Astrocyte of the cerebellum (primary cell): ENCODE measurements at places on chromosomes 3 and 15.

- DNase-seq, result no peak
These were observed 40.6 kb downstream of the ARNT2 start for GRCh38 chr15:80444680-80445251.

- DNase-seq, result peak; percentile 19
These were observed 45.3 kb downstream of the ROPN1B start for GRCh38 chr3:126014252-126014651.

GRCh38 chr3:33826206-33826605 lies 27.8 kb downstream of the PDCD6IP start:
- no peak for DNase-seq

DNA sequence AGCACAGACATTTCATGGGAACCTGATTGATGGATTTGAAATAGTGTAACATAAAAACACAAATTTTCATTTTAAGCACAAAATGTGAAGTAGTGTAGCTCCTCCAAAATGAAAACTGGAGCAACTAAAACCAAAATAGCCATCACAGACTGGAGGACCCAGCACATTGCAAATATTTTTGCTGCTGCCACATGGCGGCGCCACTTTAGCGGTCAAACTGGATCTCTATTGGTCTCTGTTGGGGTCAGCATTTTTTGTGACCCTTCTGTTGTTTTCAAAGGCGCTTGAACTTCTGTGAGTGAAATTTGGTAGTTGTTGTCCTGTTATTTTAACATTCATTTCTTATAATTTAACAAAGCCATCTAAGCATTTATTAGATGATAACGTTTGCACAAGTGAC lies 259.9 kb downstream of the IL20RB start:
- no peak for DNase-seq

- DNase-seq, result peak; percentile 41
These were observed 225.8 kb upstream of the UMPS start for GRCh38 chr3:124504332-124505059.

GRCh38 chr3:50454481-50455070 lies 48.9 kb downstream of the CACNA2D2 start:
- no peak for DNase-seq

GRCh38 chr3:15204005-15204404 lies 2.0 kb upstream of the CAPN7 start:
- DNase-seq, result no peak

GRCh38 chr15:69232144-69232543 lies 66.6 kb upstream of the PAQR5 start:
- DNase-seq, result no peak

DNA sequence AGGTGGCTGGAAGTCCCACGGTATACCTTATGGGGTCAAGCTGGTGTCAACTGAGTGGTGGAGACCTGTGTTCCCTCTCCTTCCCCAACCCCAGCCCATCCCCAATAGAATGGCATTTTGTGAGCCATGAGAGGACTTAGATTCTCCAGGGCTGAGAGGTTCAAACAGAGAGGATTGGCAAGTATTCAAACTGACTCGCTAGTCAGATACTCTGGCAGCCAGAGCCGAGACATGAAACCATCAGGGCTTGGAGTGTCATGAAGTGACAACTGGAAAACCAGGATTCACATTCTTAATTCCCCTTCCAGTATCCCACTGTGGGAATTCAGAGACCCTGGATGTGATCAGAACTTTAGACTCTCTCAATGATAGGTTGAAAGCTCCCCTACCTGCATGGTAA lies 159.4 kb upstream of the SNTN start:
- no peak for DNase-seq

DNA sequence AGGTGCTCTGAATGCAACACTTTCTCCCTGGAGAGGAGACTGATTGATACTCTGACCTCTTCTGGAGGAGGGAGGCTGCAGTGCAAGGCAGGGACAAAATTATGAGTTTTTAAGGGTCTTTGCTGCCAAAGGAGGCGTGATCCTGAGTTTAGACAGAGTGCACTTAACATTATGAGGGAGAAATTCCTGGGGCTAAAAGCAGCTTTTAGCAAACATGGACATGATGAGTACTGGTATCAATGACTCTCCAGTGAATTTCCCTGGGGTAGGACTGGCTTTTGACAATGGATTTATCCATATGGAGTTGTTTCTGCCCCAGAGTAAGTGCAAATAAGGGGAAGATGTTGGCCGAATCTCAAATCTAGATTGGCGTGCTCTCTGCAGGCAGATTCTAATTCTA lies 133.1 kb downstream of the THSD4 start:
- no peak for DNase-seq

- no peak for DNase-seq
These were observed 506.9 kb upstream of the NECTIN3 start for GRCh38 chr3:110564674-110565073.

DNA sequence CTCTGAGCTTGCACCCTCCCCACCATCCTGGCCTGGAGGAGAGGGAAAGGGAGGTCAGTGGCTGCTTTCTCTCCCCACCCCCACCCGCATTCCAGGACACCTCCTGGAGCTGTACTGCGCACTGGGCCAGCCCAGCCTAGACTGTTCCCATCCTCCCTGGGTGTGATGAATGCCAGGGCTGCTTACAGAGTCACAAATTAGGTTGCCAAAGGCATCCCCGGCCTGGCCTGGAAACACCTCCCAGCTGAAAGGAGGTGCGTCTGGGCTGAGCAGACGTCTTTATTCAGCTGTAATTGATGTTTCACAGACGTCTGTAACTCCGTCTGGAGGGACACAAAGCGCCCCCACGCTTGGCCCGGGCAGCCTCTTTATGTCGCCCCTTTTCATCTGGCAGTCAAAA lies 47.6 kb downstream of the RHCG start:
- DNase-seq, result no peak

DNA sequence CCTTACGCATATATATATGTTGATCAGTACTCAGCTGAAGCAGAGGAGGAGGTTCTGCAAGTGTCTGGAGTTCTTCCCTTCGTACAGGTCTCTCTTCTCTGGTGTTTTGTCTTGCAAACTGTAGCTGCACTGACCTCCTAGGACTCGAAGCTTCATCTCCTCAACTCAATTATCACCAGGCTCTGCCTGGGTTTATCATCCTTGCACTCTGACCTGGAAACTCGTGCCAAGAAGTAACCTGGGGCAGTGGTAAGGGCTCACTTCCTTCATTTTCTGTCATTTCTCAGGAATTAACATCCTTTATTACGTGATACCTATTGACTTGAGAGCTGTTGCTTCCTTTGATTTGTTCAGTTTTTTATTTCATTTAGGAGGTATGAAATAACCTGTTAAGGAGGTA lies 14.4 kb downstream of the REC114 start:
- DNase-seq, result no peak
